Stomach (tissue), 19 donors: ENCODE measurements at places on chromosomes 4 and X.
A peak's percentile ranks its signal among the peaks of the same experiment; 100 is the strongest.

GRCh38 chr4:7500404-7500803 lies 65.7 kb upstream of the PSAPL1 start:
- H3K4me3 ChIP-seq: no peak overlapping the region
- DNase-seq: no peak
- H3K36me3 ChIP-seq: no peaks in the 10 kb centered on the region

DNA sequence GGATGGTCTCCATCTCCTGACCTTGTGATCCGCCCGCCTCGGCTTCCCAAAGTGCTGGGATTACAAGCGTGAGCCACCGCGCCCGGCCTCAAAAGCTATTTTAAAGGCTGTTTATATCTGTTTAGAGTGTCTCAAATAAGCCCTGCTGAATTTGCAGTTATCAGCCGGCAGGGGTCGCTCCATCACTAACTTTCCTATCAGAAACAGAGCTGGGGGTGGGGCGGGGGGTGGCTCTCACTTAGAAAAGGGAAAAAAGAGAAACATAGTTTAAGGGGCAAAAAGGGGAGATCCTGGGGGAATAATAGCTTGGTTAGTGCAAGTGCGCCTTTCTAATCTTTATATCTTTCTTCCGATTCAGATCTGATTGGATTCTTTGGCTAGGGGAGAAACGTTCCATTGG lies 450.7 kb downstream of the UBE2NL start:
- no peaks in the 10 kb centered on the region for H3K36me3 ChIP-seq
- H3K27ac ChIP-seq: no peak overlapping the region
- no peak for DNase-seq
- no peaks in the 10 kb centered on the region for H3K27me3 ChIP-seq
- no peak overlapping the region for H3K4me3 ChIP-seq

DNA sequence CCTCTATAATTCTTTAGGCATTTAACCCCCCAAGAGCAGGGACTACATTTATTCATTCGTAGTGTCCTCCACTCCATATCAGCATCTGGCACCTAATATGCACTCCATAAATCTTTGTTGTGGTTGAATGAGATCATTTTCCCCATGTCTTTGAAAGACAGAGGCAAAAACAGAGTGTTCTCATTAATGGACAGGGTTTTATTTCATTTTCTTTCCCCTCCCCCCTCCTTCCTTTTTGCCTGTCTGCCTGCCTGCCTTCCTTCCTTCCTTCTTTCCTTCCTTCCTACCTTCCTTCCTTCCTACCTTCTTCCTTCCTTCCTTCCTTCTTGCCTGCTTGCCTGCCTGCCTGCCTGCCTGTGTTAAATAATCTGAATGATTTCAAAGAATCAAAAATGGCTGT lies 83.2 kb downstream of the SHROOM3 start:
- H3K27me3 ChIP-seq: no peaks in the 10 kb centered on the region
- H3K4me3 ChIP-seq: no peak overlapping the region
- no peaks in the 10 kb centered on the region for H3K4me1 ChIP-seq
- H3K36me3 ChIP-seq: no peaks in the 10 kb centered on the region
- no peak for DNase-seq

GRCh38 chr4:136855886-136856285 lies 676.4 kb downstream of the PCDH18 start:
- H3K4me1 ChIP-seq: no peaks in the 10 kb centered on the region
- H3K36me3 ChIP-seq: no peaks in the 10 kb centered on the region
- H3K27me3 ChIP-seq: no peaks in the 10 kb centered on the region
- H3K4me3 ChIP-seq: no peak overlapping the region
- no peak for DNase-seq

- no peaks in the 10 kb centered on the region for H3K36me3 ChIP-seq
- H3K27me3 ChIP-seq: peaks cover 20% of the 10 kb centered on the region
- DNase-seq: peak; percentile 25
- no peaks in the 10 kb centered on the region for H3K4me1 ChIP-seq
Observed at GRCh38 chrX:69616457-69617203, 717 bp downstream of the EDA start.

GRCh38 chrX:134880866-134881265 lies 109.9 kb upstream of the SMIM10 start:
- H3K27ac ChIP-seq: no peak overlapping the region
- no peak overlapping the region for H3K4me3 ChIP-seq
- no peak for DNase-seq
- no peaks in the 10 kb centered on the region for H3K36me3 ChIP-seq
- peaks cover 3% of the 10 kb centered on the region for H3K27me3 ChIP-seq

GRCh38 chrX:134236626-134237614 lies at the start of gene CCDC160:
CCDC160 (plus strand) TSS chrX:134237182; CDS start chrX:134244801, 7,619 bp downstream.
- H3K4me1 ChIP-seq: peaks cover 3% of the 10 kb centered on the region
- peaks cover 9% of the 10 kb centered on the region for H3K27me3 ChIP-seq
- H3K27ac ChIP-seq: peak within 1 kb of the TSS; percentile 49
- no peaks in the 10 kb centered on the region for H3K36me3 ChIP-seq

GRCh38 chr4:173091958-173092357 lies 76.7 kb upstream of the GALNT7 start:
- DNase-seq: no peak
- H3K27ac ChIP-seq: no peak overlapping the region
- no peaks in the 10 kb centered on the region for H3K27me3 ChIP-seq
- H3K4me3 ChIP-seq: no peak overlapping the region
- H3K4me1 ChIP-seq: no peaks in the 10 kb centered on the region

DNA sequence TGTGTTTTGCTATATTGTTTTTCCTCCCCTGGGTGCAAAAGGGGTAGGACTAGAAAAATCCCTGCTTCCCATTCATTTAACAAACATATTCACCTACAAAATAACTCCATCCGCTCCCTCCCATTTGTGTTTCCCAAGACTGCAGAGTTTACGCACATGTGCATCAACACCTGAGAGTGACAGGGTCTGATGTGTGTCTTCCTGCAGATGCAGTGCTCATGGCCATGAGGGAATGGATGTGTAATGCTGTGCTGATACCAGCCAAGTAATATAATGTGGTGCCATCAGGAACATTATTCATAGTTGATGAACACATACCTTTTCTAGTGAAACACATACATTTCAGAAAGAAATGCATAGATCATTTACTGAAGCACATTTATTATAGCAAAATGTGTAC lies 83.2 kb downstream of the CXXC4 start:
- H3K27me3 ChIP-seq: no peaks in the 10 kb centered on the region
- no peak overlapping the region for H3K27ac ChIP-seq
- no peaks in the 10 kb centered on the region for H3K36me3 ChIP-seq
- no peak for DNase-seq
- no peaks in the 10 kb centered on the region for H3K4me1 ChIP-seq

DNA sequence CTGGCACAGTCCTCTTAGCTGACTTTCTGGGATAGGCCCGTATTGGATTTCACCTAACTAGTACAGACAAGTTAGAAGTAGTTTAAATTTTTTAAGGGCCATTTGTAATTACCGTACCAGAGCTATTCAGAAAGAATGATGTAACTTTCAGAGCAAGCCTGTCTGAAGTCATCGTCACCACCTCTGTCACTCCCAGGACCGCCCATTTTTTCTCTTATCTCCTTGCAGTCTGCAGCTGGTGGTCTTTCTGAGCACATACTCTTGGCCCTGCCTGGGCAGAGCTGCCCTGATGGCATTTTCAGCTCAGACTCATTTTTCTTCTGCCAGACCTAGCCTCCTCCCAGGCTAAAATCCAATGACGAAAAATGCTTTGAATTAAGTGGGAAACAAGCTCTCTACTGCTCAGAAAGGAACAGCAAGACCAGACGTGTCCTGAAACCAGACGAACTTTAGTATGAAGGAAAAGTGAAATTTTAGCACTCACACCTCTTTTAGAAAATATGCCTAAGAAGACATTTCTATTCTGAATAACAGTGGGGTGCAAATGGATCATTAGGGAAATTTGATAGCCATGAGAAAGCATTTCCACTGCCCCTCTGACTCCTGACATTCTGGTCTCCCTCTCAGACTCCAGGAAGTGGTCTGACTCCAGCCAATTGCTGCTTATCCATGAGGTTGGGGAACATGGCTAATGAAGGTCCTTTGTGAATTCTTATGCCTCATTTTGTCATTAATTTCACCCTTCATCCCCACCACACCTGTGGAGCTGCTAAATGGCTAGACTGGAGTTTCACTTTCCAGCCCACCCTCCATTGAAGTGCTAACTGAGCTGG lies 162.4 kb upstream of the GYPA start:
- H3K27ac ChIP-seq: no peak overlapping the region
- no peak overlapping the region for H3K4me3 ChIP-seq
- no peaks in the 10 kb centered on the region for H3K27me3 ChIP-seq
- DNase-seq: peak; percentile 2
- no peaks in the 10 kb centered on the region for H3K36me3 ChIP-seq

GRCh38 chrX:136067097-136067496 lies 80.2 kb upstream of the FHL1 start:
- H3K4me1 ChIP-seq: no peaks in the 10 kb centered on the region
- no peak overlapping the region for H3K4me3 ChIP-seq
- H3K27ac ChIP-seq: no peak overlapping the region
- no peaks in the 10 kb centered on the region for H3K27me3 ChIP-seq
- DNase-seq: no peak

DNA sequence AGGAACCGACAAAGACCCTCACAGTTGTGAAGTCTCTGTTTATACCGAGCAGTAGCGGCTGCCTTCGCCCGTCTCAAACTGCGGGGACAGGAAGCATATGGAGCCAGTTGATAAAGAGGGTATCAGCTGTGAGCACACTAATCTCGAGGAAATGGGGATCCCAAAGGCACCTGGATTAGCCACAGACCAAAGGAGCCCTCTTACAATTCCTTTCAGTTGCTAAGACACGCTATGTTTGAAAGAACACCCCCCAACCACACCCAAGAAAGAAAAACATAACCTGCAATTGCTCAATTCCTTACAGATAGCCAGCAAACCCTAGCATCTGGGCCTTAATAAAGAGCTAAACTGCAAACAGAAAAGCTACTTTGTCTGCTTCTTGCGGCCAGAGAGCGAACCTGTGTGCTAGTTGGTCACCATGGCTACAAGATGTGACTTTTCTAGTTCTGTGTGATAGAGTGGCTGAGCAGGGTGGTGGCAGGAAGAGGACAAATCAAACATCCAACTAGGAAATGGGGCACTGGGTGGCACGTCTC lies 23.3 kb upstream of the CHRNA9 start:
- no peaks in the 10 kb centered on the region for H3K27me3 ChIP-seq
- peak; percentile 48 for DNase-seq
- H3K4me3 ChIP-seq: no peak overlapping the region
- peak overlapping the region; percentile 64 for H3K27ac ChIP-seq
- H3K4me1 ChIP-seq: peaks cover 26% of the 10 kb centered on the region

GRCh38 chr4:185813133-185813532 lies 1.1 kb upstream of the SORBS2 start:
- H3K4me3 ChIP-seq: no peak overlapping the region
- peaks cover 6% of the 10 kb centered on the region for H3K4me1 ChIP-seq
- H3K27ac ChIP-seq: no peak overlapping the region
- no peaks in the 10 kb centered on the region for H3K36me3 ChIP-seq

GRCh38 chr4:2750719-2751605 lies 5.2 kb downstream of the TNIP2 start:
- no peak overlapping the region for H3K4me3 ChIP-seq
- peaks cover 74% of the 10 kb centered on the region for H3K4me1 ChIP-seq
- H3K36me3 ChIP-seq: peaks cover 19% of the 10 kb centered on the region
- no peak for DNase-seq

GRCh38 chr4:100165809-100166208 lies 24.5 kb downstream of the DDIT4L start:
- H3K4me1 ChIP-seq: no peaks in the 10 kb centered on the region
- H3K27ac ChIP-seq: no peak overlapping the region
- H3K27me3 ChIP-seq: no peaks in the 10 kb centered on the region
- no peaks in the 10 kb centered on the region for H3K36me3 ChIP-seq

- H3K27me3 ChIP-seq: no peaks in the 10 kb centered on the region
- no peaks in the 10 kb centered on the region for H3K36me3 ChIP-seq
- no peak overlapping the region for H3K27ac ChIP-seq
- H3K4me1 ChIP-seq: no peaks in the 10 kb centered on the region
- no peak overlapping the region for H3K4me3 ChIP-seq
Observed at GRCh38 chr4:129233691-129234090, 137.7 kb downstream of the C4orf33 start.

DNA sequence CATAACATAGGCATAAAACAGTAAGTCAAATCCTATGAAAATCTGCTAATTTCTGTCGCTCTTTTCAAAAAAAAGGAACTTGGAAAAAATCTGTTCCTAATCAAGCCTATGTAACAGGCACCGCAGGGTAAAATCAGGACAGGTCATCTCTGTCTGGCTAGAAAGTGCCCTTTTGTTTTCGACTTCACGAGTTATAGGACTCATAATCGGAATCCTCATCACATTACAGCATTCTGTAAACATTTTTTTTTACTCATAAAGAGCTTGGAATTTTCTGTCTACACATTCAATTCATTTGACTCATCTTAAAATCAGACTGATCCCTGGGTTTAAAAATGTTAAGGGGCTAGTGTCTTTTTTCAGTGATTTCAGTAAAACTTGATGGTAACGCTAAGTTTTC lies 181.7 kb upstream of the TBC1D9 start:
- no peak overlapping the region for H3K27ac ChIP-seq
- H3K4me3 ChIP-seq: no peak overlapping the region
- no peaks in the 10 kb centered on the region for H3K27me3 ChIP-seq
- DNase-seq: no peak
- peaks cover 3% of the 10 kb centered on the region for H3K4me1 ChIP-seq

GRCh38 chr4:188975271-188975670 lies 836.0 kb downstream of the TRIML1 start:
- H3K4me3 ChIP-seq: no peak overlapping the region
- H3K36me3 ChIP-seq: no peaks in the 10 kb centered on the region
- no peak for DNase-seq
- peaks cover 9% of the 10 kb centered on the region for H3K4me1 ChIP-seq

DNA sequence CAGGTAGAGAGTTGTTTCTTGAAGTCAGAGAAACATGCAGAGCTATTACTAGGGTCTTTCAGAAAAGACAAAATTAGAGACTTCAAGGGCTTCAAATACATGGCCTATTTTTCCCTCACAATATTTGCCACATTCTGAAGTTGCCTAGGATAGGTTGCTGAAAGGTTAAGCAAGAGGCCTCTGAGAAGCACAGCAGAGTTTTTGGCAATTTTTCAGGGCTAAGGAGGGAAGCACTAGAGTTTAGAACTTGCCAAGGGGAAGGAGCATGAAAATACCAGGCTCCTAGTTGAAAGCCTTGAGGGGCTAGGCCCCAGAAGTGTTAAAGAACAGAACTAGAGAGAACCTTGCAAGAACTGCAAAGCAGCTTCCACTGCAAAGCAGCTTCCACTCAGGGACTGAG lies 86.4 kb downstream of the ANAPC10 start:
- H3K4me3 ChIP-seq: no peak overlapping the region
- H3K36me3 ChIP-seq: no peaks in the 10 kb centered on the region
- H3K4me1 ChIP-seq: peaks cover 5% of the 10 kb centered on the region

- H3K36me3 ChIP-seq: no peaks in the 10 kb centered on the region
- DNase-seq: peak; percentile 61
- H3K27me3 ChIP-seq: no peaks in the 10 kb centered on the region
- H3K4me1 ChIP-seq: no peaks in the 10 kb centered on the region
- no peak overlapping the region for H3K4me3 ChIP-seq
Observed at GRCh38 chrX:18410038-18410437, 15.4 kb upstream of the CDKL5 start.

DNA sequence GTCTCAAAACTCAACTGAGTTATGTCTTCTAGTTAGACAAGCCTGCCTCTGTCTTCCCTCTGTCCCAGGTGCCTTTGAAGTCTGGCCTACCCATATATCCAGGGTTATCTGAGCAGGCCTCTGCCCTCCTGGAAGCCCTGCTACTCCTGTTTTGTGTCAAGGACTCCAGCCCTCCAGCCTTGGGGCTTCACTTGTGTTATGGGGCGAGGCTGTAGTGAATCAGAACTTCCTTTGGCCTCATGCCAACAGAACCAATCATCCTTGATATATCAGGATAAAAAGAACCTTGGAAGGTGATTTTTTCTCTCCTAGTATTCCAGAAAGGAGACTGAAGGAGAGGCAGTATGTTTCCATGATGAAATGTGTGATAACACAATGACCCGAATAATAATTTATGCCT lies 8.9 kb upstream of the ADGRG4 start:
- no peaks in the 10 kb centered on the region for H3K4me1 ChIP-seq
- no peaks in the 10 kb centered on the region for H3K36me3 ChIP-seq
- no peak overlapping the region for H3K4me3 ChIP-seq
- DNase-seq: no peak
- no peak overlapping the region for H3K27ac ChIP-seq
